ENCODE measurements at places on chromosomes 1 and 21. TPM values are rescaled to one million over a fixed set of nuclear protein-coding genes. Genes with fewer than 3 reads are reported as not detected.

DNA sequence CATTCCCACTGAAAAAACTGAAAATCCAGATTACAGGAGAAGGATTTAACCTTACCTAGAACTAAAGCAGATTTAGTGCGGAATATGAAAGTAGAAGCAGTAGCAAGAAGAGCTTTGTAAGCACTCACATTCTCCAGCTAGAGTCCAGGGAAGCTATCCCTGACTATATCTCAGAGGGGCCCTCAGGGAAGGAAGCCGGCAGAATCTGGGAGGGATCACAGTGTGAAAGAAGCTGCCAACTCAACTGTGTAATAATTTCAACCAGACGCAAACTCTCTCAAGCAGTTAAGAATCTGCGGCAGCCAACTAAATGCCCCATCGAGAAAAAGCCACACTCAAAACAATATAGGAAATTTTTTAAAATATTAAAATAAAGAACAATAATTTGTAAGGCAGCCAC lies 163.8 kb downstream of the EIF4G3 start:
- no peak overlapping the region for H3K4me3 ChIP-seq
- H3K27ac ChIP-seq: no peak overlapping the region
- H3K36me3 ChIP-seq: peaks cover 22% of the 10 kb centered on the region
- peaks cover 7% of the 10 kb centered on the region for H3K4me1 ChIP-seq
- H3K27me3 ChIP-seq: no peaks in the 10 kb centered on the region

GRCh38 chr1:240555524-240555923 lies 56.4 kb downstream of the GREM2 start:
- no peaks in the 10 kb centered on the region for H3K27me3 ChIP-seq
- no peak overlapping the region for H3K4me3 ChIP-seq
- no peak overlapping the region for H3K27ac ChIP-seq
- no peaks in the 10 kb centered on the region for H3K4me1 ChIP-seq
- H3K36me3 ChIP-seq: no peaks in the 10 kb centered on the region

DNA sequence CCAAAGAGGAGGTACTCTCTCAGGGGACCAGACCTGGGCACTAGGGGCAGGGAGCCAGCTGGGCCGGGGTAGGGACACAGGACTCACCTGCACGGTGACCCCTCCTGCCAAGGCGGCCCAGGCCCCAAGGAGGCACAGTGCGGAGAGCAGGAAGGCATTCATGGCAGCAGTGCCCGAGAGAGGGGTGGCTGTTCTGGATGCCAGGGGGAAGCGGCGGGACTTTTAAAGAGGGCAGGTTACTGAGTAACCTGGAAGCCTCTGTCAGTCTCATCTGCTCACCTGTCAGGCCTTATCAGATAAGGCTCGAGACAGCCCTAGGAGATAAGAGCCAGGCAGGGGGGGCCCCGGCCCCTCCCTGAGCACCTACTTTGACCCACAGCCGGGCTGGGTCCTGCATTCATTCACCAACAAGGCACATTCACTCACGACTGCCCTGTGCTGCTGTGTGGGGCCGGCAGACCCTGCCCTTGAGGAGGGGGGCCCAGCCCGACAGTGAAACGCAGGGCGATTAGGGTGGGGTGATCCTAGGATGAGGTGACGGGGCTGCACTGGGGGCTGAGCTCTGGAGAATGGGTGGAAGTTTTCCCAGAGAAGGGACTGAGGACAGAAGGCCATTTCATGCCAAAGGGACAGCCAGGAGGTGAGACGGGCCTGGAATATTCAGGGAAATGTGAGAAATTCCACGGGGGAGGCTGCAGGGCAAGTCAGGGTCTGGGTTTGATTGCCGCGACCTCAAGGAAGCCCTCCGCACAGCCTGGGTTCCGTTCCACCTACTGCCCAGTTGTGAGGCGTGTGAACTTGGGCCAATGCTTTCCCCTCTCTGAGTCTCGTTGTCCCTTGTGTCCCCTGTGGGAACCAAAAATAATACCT lies at the start of gene GUCA2A:
TSS of gene GUCA2A (minus strand) at position 195 of the 870 bp plus-strand sequence. CDS start at position 162, 33 bp downstream.
- H3K27ac ChIP-seq: no peak within 1 kb of the TSS
- DNase-seq: no peak
- H3K36me3 ChIP-seq: no peaks in the 10 kb centered on the region
- H3K4me1 ChIP-seq: peaks cover 5% of the 10 kb centered on the region

- H3K4me1 ChIP-seq: peaks cover 3% of the 10 kb centered on the region
- DNase-seq: no peak
- no peaks in the 10 kb centered on the region for H3K27me3 ChIP-seq
- no peak overlapping the region for H3K27ac ChIP-seq
These were observed 9.0 kb downstream of the CLDN19 start for GRCh38 chr1:42730988-42731387.

DNA sequence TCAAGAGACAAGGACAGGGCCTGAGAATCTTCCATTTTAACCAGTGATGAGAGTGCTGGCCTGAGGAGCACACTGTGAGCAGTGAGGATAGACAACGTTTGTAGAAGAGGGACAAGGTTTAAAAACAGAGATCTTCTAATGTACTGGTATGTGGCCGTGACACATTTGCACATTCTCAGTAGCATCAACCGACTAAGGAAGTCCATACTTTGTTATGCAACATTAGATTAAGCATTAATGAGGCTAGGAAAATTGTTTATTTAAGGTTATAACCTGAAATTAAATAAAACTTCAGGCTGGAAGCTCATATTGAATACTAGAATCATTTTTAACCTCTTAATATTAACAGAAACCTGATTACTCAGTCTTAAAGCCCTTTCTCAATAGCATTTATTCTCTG lies 99.0 kb downstream of the SLC45A1 start:
- H3K4me1 ChIP-seq: peaks cover 18% of the 10 kb centered on the region
- no peaks in the 10 kb centered on the region for H3K27me3 ChIP-seq
- H3K36me3 ChIP-seq: peaks cover 36% of the 10 kb centered on the region
- no peak overlapping the region for H3K27ac ChIP-seq
- no peak overlapping the region for H3K4me3 ChIP-seq

The CFAP74 gene
- not detected for total RNA-seq

The VASH2 gene
- total RNA-seq: not detected

The SPATA1 gene
- total RNA-seq: 3.3 TPM

The JAM2 gene
- 0.33 TPM for total RNA-seq

The PEX19 gene
- total RNA-seq: 59.0 TPM

The TNFSF4 gene
- 4.0 TPM for total RNA-seq
